ENCODE measurements at places on chromosomes 5 and 9.

GRCh38 chr5:172849606-172850453, 15.8 kb downstream of the ERGIC1 start:
- DNase-seq = peak; percentile 41

DNA sequence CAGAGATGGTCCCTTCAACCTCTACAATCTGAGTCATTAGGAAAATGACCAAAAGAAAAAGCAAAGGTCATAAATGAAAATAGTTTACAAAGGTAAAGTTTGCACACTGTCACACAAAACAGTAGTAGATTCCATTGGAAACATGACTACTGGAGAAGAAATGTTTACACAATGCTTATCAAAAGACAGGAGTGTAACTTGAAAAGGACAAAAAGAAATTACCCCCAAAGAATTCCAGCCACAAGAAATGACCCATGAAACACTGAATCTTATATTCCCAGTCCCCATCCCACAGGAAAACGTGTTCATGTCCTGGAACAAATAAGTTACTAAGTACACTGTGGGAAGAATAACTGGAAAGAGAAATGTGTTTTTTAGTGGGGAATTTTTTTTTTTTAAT, 385.1 kb downstream of the SEMA5A start:
- DNase-seq = no peak

DNA sequence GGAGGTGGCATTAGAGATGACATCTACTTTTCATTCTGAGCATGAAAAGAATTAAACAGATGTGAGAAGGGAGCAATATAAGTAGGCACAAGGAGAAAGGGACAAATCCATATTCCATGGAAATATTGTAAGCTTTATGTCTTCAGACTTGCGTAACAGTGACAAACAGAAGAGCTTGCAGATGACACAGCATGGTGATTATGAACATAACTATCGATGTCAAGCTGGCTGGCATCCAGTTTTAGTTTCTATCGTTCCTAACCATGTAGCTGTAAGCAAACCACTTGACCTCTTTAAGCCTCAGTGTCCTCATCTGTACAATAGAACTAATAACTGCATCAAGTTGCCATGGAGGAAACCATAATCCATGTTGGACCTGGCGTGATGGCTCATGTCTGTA, 246.7 kb upstream of the ADRA1B start:
- DNase-seq = no peak

DNA sequence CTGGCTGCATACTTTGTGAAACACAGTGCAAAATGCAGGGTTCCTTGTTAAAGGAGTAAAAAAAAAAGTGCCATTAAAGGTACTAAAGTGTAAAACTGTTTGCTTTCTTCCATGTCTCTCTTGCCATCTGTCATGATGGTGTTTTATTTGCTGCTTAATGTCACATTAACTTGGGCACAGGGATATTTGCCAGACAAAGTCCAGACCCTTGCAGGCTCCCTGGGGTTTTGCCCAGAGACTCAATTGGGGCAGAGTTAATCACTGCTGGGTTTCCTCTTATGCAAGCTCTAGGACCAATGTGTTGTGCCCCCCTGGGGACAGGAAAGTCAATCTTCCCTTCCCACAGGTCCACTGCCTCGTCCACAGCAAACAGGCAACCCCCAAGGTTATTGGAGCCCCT, 274.3 kb upstream of the SGCD start:
- DNase-seq = no peak

GRCh38 chr5:13624283-13625074, 320.0 kb downstream of the DNAH5 start:
- peak; percentile 6 for DNase-seq

DNA sequence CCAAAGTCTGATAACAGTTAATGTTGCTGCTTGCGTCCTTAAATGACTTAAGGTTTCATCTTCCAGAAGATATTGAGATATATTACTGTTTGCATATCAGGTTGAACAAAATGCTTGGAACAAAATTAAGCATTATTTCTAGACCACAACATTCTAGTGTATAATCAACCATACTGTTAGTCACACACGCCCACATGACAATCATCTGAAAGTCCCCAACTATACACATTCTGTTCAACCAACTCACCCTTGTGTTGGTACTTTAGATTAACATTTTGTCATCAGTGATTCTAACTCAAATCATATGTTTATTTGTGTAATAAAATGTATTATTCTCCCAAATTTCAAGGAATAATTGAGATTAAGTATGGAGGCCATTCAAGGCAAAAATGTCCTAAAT, 47.3 kb downstream of the LURAP1L start:
- no peak for DNase-seq

- DNase-seq = no peak
Measured at GRCh38 chr9:72065076-72065475, 4.7 kb upstream of the C9orf57 start.

DNA sequence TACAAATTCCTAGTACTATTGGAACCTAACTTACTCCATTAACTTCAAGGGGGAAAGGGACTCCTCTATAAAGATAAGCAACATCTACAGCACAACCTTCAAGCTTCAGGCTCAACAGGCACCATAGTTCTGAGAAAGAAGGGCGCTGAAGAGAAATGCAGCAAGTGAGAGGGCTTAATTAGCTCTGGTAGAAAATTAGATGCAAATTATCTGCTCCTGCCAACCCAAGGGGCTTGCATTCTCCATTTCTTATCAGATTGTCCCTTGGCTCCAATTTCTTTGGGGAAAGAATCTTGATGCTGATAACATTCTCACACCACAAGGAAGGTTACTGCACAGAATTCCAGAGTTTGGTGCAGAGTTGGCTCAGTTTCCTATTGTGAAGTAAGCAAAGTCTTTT, 214.6 kb downstream of the GABRG2 start:
- no peak for DNase-seq

DNA sequence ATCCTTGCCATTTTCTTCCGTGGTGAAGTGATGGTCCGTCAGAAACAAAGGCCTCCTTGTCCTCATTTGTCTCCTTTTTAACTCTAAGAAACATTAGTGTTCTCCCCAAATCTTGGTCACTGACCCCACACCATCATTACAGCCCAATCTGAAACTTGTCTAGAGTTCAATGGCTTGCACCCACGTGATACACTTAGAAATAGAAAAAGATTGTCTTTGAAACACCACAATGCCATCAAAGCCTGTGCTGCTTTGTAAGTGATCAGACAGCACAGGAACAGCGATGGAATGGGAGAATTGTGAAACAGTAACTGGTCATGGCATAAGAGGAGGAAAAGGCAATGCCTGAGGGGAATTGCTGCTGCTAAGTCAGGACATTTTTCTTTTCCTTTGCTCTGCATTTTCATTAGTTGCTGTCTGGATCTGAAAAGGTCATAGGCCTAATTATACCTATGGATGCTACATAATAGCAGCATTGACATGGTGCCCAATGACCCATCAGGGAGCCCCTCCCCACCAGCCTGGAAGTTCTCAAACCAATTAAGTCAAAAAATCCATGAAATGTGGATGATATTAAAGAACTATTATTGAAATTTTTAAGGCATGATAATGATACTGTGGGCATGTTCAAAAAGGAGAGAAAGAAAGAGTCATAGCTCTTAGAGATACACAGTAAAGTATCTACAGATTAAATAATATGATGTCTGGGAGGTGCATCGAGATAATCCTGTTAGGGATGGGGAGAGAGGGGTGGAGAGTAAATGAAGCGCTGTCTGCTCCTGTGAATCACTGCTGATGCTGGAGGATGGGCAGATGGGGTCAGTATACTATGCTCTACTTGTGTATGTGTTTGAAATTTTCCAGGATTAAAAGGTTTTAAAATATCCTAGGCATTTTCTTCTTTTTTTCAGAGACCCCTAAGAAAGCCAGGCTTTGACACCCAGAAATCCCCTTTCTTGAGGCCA, 83.6 kb downstream of the ENC1 start:
- no peak for DNase-seq

DNA sequence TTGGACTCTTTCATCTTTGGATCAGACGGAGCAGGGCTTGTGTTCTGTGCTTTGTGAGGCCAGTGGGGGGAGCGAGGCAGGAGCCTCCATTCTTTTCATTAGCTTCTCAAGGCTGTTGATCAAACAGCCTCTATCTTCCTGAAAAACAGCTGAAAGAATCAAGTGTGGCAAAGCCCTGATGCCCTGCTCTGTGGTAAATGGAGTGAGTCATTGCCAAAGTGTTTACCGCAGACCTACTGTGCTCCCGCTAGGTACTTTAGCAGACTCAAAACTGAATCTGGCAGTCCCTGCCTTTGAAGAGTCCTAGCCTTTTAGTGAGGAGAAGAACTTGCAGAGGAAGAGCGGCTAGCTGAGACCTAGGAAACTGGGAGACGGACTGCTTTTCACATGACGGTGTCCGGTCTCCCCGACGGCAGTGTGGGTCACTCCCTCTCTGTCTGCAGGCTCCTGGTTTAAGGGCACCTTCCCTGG, 3.3 kb downstream of the ANKRD33B start:
- no peak for DNase-seq

DNA sequence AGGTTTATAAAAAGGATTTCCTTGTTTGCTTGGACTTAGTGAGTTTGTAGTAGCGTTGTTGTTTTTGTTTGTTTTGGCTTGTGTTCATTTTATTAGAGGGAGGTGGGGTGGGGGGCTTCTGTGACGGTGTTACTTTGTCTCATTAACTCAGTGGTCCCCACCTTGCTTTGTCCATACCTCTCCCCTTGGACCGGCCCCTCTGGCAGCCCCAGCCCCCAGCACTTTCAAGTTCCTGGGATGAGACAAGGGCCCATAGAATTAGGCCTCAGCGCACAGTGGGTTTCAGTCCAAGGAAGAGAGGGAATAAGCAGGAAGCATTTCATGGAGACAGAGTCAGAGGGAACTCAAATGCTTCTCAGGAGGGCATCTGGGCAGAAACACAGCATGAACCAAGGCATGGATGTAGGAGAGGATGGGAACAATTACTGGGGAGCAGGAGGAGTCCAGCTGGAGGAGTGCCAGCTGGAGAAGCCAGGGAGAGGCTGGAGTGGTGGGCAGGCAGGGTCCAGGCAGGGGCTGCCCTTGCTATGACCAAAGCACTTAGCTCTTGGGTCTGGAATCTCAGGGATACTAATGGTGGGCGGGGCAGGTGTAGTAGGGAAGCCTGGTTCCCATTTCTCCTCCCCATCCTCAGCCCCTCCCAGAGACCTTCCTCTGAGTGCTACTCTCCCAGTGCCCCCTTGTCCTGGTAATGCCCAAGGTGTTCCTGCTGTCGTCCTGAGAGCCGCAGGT, 23.5 kb upstream of the ENHO start:
- DNase-seq = no peak

DNA sequence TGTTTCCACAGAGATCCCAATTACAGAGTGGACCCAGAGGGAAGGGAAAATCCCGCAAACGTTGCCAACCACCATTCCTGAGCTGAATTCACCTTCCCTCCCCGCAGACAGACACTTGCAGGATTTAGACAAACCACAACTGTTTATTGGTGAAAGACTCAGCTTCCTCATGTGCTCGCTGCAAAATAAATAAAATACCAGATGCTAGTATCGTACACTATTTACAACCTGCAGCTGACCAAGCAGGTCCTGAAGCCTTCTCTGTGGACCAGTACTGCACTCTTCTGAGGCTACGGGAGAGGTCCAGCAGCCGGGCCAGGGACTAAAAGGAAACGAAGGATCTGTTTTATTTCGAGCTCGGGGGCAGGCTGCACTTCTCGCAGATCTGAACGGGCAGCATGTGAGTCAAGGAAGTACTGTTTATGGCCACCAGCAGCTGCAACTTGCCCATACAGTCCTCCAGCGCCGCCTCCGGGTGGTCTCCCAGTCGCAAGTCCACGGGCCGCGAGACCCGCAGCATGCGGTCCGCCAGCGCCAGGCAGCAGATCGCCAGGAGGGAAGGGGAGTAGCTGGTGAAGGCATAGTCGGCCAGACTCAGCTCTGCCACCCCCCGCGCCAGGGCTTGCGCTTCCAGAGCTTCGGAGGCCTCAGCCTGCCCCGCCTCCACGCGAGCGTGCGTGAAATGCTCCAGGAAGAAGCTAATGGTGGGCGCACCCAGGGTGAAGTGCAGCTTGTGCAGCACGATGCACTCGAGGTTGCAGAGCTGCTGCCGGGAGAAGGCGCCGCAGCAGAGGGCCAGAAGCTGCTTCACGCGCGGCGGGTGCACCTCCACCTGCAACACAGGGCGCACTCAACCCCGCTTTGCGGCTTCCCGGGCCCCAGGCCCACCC, 2.1 kb downstream of the CCNO start:
- peak; percentile 36 for DNase-seq

DNA sequence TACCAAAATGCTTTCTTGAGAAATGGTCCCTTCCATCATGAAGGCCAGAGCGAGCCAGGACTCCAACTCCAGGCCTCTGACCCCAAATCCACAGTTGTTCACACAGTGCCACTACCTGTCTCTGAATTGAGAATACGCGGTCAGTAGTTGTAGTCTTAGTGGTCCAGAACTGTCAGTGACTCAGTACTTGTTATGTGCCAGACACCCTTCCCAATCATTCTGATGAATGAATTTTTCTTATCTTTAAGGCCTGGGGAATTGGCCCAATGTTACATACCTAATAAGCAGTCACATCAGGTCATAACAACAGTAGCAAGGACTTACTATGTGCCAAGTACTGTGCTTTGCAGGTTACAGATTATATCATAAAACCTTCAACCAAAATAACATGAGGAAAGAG, 72.7 kb upstream of the RARS1 start:
- DNase-seq = no peak

DNA sequence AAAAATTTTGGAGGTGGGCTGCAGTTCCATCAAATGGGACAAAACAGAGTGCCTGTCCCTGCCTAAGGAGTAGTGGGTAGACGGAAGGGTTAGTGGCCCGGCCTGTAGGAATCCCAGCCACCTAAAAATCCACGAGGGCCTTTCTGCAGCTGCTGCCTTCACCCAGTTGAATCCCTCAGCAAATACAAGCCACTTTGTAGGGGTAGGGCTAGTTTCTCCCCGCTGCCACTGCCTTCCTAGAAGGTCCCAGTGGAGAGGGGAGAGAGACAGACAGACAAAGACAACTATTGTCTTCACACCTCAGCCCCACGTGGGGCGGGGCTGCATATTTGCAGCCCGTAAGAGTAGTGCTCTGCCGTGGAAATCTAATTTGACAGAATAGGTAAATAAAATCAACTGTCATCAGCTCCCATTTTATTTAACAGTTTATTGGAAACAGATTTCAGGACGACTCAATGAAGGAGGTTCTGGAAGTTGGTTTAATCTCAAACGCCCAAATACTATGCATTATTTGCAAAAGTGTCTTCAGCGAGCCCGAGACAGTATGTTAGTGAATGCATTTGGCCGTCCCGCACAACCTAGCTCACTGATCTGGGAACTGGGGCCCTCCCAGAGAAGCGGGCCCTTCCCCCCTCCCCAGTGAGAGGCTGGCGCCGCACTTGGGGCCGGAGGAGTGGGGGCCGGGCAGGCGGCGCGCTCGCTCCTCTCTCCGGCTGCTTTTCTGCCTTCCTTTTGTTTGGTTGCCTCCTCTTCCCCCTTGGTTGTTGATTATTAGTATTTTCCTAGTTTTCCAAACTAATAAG, 67.6 kb upstream of the TBCA start:
- no peak for DNase-seq

All from body of pancreas (tissue), 4 donors.